Mesenchymal stem cell (in vitro differentiated cells and primary cell): ENCODE measurements at places on chromosomes 1 and 21.
A peak's percentile ranks its signal among the peaks of the same experiment; 100 is the strongest.

DNA sequence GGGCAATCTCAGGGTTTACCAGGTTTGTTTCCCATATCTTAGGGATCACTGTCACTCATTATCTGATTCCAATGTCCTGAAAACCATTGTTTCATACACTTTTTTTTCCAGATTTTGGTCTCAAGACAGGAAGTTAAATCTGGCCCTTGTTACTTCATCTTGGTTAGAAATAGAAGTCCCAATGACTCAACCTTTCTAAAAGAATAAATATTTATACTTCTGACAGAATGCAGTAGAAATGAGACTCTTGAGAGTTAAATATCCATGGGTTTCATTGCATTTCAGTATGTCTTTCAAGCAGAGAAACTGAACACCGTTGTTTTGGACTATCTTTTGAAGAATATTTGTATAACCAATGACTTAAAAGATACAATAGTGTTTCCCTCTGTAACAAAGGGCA is 19.8 kb upstream of the VCAM1 start:
- DNase-seq: peak; percentile 74

GRCh38 chr21:30924146-30924700 is 42.8 kb upstream of the KRTAP11-1 start:
- DNase-seq: no peak

GRCh38 chr1:109396871-109397580 is 692 bp downstream of the SORT1 start:
- peak; percentile 19 for DNase-seq

DNA sequence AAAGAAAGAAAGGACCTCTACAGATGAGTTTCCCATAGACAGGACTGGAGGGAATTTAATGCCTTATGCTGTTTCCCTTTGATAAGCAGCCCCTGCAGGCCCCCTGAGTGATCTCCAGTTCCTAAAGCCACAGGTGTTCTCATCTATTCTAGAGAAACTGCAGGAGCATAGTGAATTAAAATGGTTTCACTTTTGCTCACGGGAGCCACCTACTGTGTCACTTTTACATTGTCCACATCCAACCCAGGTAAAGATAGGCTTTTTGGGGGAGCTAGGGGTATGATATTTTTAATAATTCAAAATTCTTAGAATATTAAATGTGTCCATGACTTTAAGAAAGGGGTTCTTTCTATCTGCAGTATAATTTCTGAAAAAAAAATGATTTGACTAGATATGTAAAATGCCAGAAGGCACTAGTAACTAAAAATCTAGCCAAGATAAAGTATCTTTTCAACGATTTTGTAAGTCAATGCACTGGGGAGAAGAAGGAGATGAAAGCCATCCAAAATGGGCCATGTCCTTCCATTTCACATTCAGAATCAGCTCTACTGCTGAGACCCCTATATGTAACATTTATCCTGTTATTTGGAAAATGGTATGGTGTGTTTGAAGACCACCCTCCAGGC is 267.3 kb upstream of the DUSP10 start:
- DNase-seq: no peak

- DNase-seq: peak; percentile 46
Observed at GRCh38 chr1:19949016-19949415, 25.6 kb upstream of the PLA2G2E start.

DNA sequence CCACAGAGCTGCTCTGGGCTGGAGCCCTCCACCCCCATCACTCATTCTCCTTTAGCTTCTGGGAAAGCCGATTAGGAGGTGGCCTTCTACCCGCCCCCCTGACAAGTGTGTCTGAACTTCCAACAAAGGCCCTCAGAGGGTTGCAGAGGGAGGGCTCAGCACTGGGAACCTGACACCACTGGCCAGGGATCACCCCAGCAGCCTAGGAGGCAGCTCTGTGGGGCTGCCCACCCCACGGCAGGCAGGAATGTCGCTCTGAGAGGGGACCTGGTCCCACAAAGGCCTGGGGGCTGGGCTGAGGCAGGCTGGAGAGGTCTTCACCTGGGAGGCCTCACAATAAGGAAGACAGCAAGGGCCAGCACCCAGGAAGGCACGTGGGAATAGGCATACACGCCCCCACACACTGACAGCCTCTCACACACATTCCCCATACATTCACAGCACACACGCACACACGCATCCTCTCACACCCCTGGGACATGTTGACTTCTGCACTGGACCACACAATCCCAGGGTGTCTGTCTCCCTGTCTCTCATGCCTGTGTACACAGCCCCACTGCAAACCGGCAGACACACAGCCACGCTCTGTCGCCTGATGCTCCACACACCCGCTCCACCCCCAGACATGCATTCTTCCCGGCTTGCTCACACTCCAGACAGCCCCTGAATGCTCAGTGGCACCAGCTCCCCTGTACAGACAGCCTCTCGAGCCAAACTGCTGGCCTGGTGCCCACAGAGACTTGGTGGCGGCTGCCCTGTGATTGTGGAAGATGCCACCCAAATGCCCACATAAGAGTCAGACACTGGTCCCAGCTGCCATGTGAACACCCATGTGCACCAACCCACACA is 30.7 kb downstream of the DMBX1 start:
- DNase-seq: peak; percentile 72

- DNase-seq: no peak
Observed at GRCh38 chr1:37315371-37315846, 159.0 kb upstream of the ZC3H12A start.

DNA sequence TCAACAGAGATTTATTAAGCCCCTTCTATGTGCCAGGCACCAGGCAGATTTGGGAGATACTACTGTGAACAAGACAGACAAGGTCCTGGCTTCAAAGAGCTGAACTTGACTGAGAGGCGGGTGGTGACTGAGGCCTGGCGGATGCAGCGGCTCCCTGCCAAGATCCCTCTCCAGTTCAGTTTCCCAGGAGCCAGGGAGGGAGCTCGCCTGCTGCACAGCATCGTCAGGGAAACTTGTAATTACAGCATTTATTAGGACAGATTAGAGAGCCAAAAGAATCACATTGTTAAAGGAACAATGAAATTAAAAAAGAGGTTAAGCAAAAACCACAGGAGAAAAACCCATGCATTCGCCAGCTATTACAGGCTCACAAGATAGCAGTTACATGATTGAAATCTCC is 55.3 kb downstream of the ETS2 start:
- DNase-seq: no peak

DNA sequence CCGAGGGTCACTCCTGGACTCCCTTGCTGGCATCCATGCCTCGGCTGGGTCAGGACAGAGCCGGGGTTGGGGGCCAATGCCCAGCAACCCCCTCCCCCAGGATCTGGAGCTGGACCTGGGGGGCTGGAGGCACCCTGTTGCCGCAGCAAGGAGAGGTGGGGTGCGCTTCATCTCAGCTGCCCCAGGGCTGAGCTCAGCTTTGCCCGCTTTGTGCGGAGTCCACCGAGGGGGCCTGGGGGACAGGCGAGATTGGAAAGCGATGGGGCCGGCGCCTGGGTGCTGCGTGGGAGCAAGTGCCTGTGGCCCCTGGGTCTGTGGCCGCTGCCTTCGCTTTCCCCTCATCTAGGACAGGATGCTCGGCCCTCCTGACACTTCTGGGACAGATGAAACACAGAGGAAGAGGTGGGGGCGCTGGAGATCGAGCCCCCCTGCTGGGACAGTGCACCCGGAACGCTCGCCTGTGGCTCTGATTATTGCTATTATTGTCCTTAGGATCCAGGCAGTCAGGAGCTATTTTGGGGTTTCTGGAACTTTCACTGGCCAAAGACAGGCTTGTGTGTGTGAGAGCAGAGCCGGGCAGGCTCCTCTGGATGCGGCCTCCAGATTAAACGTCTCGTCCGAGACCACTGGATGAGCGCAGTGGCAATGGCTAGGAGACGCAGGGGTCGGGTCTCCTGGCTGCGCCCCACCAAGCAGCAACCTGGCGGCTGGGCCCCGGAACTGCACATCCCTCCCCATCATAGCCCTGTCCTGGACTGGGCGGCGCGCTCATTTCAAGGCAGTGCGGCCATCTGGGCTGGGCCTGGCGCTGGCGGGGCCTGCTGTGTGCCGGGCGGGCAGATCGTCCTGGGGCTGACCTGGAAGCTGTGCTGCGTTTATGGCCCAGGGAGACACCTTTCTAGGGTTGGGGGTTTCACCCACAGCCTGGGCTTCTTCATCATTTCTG is 13.8 kb downstream of the PRDM16 start:
- no peak for DNase-seq

DNA sequence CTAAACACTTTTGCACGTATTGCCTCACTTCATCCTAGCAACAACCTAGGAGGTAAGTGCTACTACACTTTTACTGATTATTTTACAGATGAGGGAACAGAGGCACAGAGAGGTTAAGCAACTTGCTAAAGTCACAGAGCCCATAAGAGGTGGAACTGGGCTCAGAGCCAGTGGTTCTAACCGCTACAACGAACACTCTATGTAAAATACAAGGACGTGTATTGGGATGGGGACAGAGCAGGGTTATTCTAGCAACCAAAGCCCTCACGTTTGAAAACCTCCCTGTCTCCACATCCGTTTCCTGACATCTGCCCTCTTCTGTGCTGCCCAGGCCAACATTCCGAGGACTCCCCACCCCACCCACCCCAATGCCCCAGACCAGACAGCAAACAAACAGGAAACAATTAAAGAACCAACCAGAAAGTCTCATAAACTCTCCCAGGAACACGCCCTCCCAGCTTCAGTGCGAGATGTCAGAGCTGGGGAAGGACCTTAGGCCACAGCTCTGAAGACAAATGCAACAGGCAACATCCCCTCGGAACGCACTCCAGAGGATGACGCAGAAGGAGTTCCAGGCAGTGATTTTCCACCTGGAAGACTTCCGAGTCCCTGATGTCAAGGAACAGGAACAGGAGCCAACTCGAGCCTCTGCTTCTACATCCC is 41.1 kb downstream of the GLIS1 start:
- peak; percentile 76 for DNase-seq

DNA sequence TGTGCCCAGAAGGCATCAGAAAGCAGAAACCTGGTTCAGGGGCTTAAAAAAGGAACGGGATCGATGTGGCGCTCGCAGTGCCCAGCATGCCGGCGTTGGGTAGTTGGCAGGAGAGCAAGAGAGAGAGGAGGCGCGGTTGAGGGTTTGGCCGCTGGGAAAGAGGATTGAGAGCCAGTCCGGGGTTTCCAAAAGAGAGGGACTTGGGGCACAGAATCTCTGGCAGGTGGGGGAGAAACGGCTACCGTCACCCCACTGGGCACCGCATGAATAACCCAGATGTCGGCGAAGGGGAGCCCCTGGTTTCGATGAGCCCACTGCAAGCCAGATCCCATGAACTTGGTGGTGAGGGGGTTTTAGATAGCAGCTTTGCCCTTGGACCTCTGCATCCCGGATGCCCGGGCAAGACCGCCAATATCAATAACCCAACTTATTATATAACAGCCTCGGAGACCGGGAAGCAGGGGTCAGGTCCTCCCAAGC is 60.4 kb upstream of the ACOT11 start:
- DNase-seq: no peak

GRCh38 chr1:152048416-152049009 is 11.7 kb upstream of the S100A11 start:
- no peak for DNase-seq
